ENCODE measurements at places on chromosomes 7 and 10.

DNA sequence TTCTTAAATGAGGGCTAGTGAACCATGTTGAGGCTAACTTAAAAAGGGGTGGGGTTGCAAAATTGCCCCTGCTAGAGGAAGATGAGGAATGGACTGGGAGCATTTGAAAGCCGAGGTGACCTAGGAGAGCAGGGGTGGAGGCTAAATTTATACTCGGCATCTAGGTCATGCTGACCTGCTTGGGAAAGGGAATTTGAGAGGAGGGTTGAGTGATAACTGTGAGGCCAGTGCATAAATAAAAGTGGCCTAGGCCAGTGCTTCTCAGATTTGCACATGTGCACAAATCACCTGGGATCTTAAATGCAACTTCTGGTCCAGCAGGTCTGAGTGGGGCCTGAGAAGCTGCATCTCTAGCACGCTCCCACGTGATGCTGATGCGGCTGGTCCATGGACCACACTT, 70.4 kb downstream of the CDK1 start:
- no peak for DNase-seq

- no peak for DNase-seq
Observed at GRCh38 chr10:74011017-74011416, 13.1 kb downstream of the VCL start.

DNA sequence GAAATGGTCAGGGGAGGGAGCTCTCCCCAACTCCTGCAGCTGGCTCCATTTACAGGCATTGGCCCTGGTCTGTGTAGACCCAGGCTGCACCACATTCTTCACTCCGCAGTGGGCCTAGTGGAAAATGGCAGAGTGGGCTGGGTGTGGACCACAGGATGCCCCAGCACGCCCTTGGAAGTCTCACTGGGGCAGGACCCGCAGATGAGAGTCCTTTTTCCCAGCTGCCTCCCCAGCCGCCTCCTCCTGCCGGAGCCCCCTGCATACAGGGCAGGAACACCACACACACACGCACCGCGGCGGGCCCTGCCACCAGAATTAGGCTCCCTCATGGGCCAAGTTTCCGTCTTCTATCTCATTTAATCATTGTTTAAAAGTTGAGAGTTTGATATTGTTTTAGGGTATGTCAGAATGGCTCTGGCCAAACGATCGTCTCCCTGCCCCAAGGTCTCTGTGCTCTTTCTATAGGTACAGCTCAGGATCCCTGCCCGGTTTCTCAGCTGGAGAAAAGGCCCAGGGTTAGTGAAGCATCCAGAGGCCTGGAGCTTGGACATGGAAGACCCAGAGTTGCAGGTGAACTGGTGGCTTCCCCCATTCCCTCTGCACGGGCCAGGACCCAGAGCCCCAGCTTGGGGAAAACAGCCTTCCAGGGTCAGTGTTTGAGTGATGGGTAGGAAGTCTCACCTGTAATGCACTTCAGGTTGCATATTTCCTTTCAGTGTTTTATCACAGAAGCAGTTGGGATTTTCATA, 42.0 kb downstream of the ZNF467 start:
- no peak for DNase-seq

DNA sequence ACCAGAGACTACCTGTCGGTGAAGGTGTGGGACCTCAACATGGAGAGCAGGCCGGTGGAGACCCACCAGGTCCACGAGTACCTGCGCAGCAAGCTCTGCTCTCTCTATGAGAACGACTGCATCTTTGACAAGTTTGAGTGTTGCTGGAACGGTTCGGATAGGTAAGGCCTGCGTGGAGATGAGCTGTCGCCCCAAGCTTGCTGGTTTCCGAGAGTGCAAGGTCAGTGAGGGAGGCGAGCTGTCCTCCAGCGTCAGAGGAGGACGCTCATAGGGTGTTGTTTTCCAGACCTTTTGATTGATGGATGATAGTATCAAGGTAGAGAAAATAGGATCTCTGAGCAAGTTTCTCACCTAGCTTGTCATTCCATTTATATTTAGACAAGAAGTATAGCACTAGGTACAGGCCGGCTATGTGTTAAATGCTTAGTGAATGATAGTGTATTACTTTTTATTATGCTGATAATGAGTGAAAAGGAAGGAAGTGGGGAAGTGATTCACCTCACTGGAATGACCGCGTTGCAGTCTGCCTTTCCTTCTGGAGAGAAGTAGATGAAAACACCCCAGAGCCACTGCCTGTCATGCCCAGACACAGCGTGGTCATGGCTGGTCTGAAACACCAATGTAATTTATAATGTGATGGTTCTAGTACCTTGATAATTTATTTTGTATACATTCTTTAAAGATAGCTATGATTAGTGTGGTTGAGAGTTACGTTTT, 33.9 kb downstream of the BNIP3 start:
- no peak for DNase-seq

- DNase-seq = no peak
Observed at GRCh38 chr7:70568674-70569334, 563.1 kb upstream of the GALNT17 start.

Measured in globus pallidus (tissue), 1 donor.